Esophagus muscularis mucosa (tissue), 4 donors: ENCODE measurements at places on chromosomes 1 and 21.

DNA sequence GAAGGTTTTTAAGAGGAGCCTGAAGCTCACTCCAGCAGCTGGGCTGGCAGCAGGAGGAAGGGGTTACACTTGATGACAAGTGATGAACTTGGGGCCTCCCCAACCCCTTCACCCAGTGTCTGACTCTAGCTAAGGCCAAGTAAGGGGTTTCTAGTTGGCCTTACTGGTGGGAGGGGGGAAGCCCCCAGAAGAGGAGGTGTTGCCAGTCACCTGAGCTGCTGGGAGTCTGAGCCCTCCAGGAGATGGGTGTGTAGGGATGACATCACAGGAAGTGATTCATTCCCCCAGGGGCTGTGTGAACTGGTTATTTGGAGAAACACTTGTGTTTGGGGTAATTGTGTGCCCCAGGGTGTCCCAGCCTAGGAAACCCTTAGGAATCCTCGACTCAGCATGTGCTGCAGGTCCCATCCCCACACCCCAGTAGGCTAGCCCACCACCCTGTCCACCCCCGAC, 3.1 kb downstream of the PADI1 start:
- H3K36me3 ChIP-seq = no peaks in the 10 kb centered on the region
- H3K27me3 ChIP-seq = no peaks in the 10 kb centered on the region
- DNase-seq = no peak
- no peak overlapping the region for H3K27ac ChIP-seq
- no peak overlapping the region for H3K4me3 ChIP-seq
- H3K4me1 ChIP-seq = peaks cover 7% of the 10 kb centered on the region

DNA sequence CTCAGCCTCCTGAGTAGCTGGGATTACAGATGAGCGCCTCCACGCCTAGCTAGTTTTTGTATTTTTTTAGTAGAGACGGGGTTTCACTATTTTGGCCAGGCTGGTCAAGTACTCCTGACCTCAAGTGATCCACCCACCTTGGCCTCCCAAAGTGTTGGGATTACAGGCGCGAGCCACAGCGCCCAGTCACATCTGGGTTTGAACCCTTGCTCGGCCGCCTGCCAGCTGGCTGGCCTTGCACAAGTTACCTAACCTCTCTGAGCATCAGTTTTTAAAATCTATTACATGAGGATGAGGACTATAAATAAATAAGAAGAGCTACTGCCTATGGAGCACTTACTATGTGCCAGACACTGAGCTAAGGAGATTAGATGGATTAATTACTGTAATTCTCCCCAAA, 17.7 kb upstream of the PADI2 start:
- H3K27ac ChIP-seq = no peak overlapping the region
- no peaks in the 10 kb centered on the region for H3K4me1 ChIP-seq
- H3K36me3 ChIP-seq = no peaks in the 10 kb centered on the region
- DNase-seq = no peak

DNA sequence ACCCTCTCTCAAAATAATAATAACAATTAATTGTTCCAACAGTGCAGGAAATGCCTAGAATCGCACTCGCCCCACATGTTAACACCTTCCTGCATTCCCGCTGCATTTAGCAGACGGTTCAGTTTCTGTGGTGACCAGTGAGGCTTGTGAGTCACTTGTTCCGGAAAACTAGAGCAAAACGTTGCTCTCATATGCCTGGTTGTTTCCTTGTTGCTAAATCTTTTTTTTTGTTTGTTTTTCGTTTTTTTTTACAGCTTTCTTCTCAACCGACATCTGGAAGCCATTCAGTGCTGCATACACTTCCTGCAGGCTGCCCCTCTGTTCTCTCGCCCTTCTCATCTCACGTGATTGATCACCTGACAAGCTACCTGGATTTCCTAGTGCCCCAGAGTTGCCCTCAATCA, 56.9 kb upstream of the TMPRSS2 start:
- no peak overlapping the region for H3K4me3 ChIP-seq
- no peaks in the 10 kb centered on the region for H3K4me1 ChIP-seq
- H3K27me3 ChIP-seq = no peaks in the 10 kb centered on the region
- no peak overlapping the region for H3K27ac ChIP-seq

- H3K36me3 ChIP-seq = no peaks in the 10 kb centered on the region
- H3K4me3 ChIP-seq = no peak overlapping the region
- H3K27ac ChIP-seq = no peak overlapping the region
- H3K27me3 ChIP-seq = no peaks in the 10 kb centered on the region
- no peaks in the 10 kb centered on the region for H3K4me1 ChIP-seq
- DNase-seq = no peak
Observed at GRCh38 chr1:196308176-196308575, 300.1 kb downstream of the KCNT2 start.

- no peaks in the 10 kb centered on the region for H3K27me3 ChIP-seq
- no peak for DNase-seq
- H3K4me3 ChIP-seq = no peak overlapping the region
- H3K36me3 ChIP-seq = no peaks in the 10 kb centered on the region
- H3K4me1 ChIP-seq = peaks cover 52% of the 10 kb centered on the region
- peak overlapping the region; percentile 68 for H3K27ac ChIP-seq
Observed at GRCh38 chr1:185969524-185969991, 235.4 kb downstream of the HMCN1 start.

DNA sequence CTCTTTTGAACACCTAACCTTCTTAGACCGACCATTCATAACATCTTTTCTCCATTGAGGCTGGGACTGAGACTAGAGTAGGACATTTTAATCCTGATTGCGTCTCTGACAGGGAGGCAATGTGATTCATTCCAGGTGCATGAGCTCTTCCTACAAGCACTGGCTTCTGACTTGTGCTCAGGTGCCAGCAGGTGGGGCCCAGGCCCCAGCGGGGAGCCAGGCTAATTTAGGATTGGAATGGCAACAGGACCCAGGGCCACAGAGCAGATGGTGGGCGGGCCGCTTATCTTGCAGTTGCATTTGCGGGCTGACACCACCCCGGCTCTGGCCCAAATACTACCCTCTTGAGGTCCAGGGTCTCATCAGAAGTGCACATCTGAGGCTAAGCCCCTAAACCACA, 4.1 kb downstream of the GPA33 start:
- H3K4me3 ChIP-seq = no peak overlapping the region
- H3K4me1 ChIP-seq = no peaks in the 10 kb centered on the region
- no peak for DNase-seq
- H3K36me3 ChIP-seq = no peaks in the 10 kb centered on the region
- no peak overlapping the region for H3K27ac ChIP-seq
- H3K27me3 ChIP-seq = no peaks in the 10 kb centered on the region

- no peaks in the 10 kb centered on the region for H3K27me3 ChIP-seq
- peaks cover 38% of the 10 kb centered on the region for H3K36me3 ChIP-seq
- no peaks in the 10 kb centered on the region for H3K4me1 ChIP-seq
- no peak for DNase-seq
Observed at GRCh38 chr1:235675152-235675890, 25.7 kb upstream of the GNG4 start.

DNA sequence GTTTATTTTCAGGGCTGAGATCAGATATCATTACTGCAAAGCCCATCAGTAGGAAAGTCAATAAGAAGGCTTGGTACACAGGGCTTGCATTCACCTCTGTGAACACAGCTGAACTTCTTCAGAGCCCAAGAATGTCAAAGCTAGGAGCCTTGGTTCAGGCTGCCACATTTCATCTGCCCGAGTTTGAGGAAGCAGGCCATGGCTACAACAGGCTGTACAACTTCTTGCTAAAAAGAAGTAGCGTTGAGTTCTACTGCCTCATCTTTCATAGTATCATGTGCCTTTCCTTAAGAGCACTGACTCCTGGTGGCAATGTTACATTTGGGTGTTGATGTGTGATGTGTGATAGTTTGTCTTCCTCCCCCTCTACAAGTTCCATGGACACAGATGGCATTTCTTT, 10.1 kb downstream of the C1orf162 start:
- H3K4me3 ChIP-seq = no peak overlapping the region
- H3K4me1 ChIP-seq = peaks cover 9% of the 10 kb centered on the region
- H3K27ac ChIP-seq = no peak overlapping the region
- peak; percentile 78 for DNase-seq
- no peaks in the 10 kb centered on the region for H3K27me3 ChIP-seq
- H3K36me3 ChIP-seq = no peaks in the 10 kb centered on the region
